AG08396 (cell line): ENCODE measurements at places on chromosomes 4 and X.

DNA sequence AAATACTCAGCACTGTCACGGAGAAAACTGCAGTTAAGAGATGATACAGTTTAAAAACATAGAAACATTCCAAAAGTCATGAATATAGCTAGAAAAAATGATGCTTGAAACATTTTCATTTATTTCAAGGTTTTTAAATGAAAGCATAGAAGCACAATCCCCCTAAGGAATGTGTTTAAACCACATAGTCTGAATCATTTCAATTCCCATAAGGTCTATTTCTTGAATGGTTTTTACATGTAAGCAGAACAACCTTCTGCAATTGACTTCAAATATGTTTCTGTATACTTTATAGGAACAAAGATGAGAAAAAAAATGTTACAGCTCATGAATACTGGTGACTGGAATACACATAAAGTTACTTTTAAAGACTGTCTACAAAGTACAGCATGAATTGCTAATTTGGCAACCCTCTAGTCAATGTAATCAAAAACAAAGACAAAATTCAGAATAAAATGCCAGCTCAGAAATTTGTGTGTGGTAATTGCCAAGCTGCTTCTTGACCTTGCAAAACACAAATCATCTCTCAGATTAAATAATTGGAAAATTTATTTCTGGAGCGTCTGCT lies 886.4 kb upstream of the ADGRL3 start:
- no peak for DNase-seq

DNA sequence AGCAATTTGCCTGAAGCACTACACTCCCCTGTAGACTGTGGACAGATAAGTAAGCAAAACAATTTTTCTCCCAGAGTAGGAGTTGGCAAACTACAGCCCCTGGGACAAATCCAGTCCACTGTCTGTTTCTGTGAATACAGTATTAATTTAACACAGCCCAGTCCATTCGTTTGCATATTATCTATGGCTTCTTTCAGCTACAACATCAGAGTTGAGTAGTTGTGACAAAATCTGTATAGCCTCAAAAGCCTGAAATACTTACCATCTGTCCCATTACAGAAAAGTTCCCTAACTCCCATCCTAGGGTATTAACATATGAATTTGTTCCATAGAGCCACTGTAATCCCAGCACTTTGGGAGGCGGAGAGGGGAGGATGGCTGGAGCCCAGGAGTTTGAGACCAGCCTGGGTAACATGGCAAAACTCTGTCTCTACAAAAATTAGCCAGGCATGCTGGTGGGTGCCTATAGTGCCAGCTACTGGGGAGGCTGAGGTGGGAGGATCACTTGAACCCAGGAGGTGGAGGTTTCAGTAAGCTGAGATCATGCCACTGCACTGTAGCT lies 53.0 kb downstream of the AMELX start:
- DNase-seq, result no peak

- DNase-seq, result no peak
These were observed 93.4 kb downstream of the SLC10A7 start for GRCh38 chr4:146428298-146428697.

GRCh38 chr4:1241936-1242505 lies 6.9 kb downstream of the CTBP1 start:
- DNase-seq, result peak; percentile 14

GRCh38 chr4:113744667-113745240 lies 16.8 kb downstream of the CAMK2D start:
- no peak for DNase-seq

- DNase-seq, result no peak
These were observed 16.0 kb downstream of the CRLF2 start for GRCh38 chrX:1196436-1196835.

- DNase-seq, result peak; percentile 68
These were observed 378 bp upstream of the RPS6KA6 start for GRCh38 chrX:84188320-84188834.

GRCh38 chr4:147899512-147899911 lies 167.6 kb downstream of the ARHGAP10 start:
- no peak for DNase-seq

- DNase-seq, result no peak
These were observed 12.7 kb downstream of the RASSF6 start for GRCh38 chr4:73607375-73608033.

DNA sequence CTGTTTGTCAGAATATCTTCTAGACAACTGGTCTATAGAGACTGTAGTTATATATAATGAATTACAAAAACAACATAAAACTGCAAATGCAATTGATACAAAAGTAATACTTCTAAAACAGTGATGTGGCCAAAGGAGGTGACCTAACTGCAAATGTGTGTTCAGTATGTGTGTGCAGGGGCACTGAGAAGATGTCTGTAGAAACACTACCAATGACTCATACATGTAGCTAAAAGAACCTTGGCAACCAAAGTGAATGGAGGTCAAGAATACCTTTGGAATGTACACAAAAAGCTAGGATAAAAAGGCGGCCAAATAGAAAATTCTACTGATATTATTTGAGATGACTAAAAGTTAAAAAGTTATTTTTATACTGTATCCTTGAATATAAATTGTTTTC lies 261.8 kb downstream of the CAMK2D start:
- peak; percentile 67 for DNase-seq

- DNase-seq, result peak; percentile 64
These were observed 568 bp downstream of the NIPAL1 start for GRCh38 chr4:48017108-48017571.

DNA sequence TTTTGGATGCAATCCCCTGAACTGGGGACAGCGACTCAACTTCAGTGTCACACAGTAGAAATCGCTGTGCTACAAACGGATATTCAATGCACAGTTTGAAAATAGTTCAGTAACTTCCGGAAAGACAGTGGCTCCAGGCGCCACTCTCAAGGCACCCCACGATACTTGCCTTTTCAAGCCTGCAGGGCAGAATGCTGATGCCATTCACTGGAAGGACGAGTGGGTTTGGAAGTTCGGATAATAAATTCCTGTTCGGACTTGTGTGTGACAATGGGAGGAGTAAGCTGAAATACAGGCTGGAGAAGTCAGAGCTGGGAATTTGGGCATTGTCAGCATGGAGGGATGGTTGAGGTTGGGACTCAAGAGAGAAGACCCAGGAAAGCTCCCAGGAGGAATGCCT lies 64.3 kb upstream of the HELT start:
- no peak for DNase-seq

GRCh38 chrX:86148024-86148511 lies at the start of gene DACH2:
Gene DACH2, plus strand, starts transcription at chrX:86148451.
- DNase-seq, result peak; percentile 81

DNA sequence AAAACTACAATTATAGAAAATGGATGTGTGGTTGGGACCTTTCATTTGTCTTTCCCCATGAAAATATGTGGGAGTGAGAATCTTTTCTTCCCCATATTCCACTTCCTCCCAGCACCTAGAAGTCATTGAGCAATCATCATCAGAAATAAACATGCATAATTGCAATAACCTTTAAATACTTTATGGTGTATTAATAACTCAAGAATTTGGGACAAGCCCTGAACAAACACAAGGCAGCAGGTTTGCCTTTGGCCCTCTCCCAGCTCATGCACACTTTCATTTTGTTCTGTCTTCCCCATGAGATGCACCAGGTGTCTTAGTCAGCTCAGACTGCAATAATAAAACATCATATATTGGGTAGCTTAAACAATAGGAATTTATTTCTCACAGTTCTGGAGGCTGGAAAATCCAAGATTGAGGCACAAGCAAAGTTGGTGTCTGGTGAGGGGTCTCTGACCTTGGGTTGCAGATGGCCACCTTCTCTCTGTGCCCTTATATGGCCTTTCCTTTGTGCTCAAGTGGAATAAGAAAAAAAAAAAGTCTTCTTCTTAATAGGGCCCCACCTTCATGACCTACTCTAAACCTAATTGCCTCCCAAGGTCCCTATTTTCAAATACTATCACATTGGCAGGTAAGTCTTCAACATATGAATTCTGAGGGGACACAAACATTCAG lies 34.7 kb upstream of the TMEM184C start:
- no peak for DNase-seq

- no peak for DNase-seq
These were observed 81.8 kb upstream of the TRPC5 start for GRCh38 chrX:112164420-112164819.

GRCh38 chr4:7208509-7209451 lies 16.4 kb downstream of the SORCS2 start:
- no peak for DNase-seq

DNA sequence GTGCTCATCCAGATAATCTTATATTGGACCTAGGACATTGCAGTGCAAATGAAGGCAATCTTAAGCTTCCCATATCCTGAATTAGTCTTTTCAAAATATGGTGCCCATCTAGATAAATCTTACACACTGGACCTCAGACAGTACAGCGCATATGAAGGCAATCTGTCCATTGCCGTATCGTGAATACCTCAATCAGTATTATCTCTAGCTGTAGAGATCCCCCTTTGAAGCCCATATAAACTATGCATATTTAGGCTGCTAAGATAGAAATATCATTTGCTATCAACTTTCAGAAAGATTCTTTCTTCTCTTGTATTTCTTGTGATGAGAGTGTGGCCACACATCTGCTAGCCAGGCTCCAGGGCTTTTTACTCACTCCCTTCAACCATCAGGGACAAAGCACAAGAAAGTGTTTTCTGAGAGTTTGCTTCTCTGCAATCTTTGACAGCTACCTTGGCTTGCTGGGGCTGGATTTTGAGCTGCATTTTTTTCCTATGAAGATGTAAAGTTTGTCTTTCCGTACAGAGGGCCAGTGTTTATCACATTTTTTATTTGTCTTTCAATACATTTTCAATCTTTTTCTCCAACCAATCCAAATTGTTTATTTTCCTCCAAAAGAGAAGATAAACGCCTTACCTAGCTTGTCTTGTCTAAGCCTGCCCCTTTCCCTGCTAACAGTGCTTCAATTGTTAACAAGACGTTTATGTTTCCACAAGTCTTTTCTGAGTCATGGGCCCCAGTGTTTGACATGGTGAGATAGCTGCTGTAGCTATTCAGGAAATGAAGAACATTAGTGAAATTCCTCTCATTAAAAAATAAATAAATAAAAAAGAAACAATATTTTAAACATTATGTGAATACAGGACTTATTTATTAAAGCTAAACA lies 57.6 kb upstream of the FAT1 start:
- peak; percentile 30 for DNase-seq

DNA sequence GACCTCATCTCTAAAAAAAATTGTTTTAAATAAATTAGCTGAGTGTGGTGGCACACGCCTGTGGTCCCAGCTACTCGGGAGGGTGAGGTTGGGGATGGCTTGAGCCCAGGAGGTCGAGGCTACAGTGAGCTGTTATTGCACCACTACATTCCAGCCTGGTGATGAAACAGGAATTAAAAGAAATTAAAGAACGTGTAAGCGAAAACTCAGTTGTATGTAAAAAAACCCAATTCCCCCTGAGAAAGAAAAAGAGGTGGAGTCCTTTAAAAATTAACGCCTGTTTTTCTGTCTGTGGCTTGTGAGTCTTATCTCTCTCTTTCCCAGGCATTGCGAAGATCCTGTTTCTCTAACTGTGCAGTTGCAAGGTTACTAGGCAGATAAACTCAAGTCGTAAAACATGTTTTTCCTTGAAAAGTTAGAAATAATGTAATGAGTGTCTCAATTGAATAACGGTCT lies 22.1 kb downstream of the EPGN start:
- DNase-seq, result no peak

- no peak for DNase-seq
These were observed 23.4 kb downstream of the SEPTIN6 start for GRCh38 chrX:119669424-119670037.

GRCh38 chrX:35023683-35024082 lies 81.1 kb downstream of the FAM47B start:
- DNase-seq, result no peak

DNA sequence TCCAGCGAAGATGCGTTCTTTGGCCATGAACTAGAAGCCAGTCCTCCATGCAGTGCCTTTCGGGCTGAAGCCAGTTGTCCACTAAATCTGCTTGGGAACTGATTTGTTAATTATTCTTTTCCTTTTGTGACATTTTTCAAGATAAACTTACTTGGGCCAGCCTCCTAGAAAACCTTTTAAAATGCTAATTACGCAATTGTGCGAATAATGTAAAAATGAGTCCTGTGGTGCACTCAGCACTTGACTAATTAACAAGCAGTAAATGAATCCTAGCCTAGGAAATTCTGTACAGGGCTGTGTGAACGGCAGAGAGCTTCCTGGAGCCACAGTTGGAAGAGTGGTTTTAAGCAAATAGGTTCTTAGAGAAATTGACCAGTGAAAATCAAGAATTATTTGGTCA lies 149.9 kb upstream of the SCML1 start:
- no peak for DNase-seq

DNA sequence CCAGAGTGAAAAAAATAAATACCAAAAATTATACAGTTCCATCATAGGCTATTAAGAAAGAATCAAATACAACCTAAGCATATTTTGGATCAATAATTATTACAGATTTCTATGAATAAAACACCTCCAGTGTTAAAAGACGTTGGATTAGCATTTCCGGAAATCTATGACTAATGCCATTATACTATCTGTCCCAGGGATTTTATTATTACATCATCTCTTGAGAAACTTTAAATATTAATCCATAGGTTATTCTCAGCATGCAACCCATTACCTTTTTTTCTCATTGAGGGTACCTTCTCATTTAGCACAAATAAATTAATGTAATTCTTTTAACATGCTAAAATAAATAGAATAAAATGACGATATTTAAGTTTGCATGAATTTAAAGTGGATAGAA lies 44.6 kb downstream of the CXorf58 start:
- DNase-seq, result no peak

DNA sequence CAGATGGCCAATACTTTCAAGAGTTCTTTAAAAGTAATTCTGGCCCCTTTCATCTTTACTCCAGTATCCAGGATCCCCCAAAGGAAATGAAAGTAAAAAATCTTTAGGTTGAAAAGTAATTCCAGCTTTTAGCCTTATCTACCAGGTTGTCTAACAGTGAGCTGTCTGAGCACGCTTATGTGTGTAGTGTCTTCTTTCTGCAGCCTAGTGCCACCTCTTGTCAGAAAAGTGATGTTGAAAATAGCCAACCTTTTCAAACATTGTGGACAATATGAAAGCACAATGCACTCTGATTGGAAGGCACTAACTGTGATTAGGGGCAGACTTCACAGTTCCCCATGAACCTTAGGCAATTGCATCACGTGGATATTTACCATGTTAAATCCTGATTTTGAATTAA lies 92.1 kb downstream of the RELL1 start:
- no peak for DNase-seq

DNA sequence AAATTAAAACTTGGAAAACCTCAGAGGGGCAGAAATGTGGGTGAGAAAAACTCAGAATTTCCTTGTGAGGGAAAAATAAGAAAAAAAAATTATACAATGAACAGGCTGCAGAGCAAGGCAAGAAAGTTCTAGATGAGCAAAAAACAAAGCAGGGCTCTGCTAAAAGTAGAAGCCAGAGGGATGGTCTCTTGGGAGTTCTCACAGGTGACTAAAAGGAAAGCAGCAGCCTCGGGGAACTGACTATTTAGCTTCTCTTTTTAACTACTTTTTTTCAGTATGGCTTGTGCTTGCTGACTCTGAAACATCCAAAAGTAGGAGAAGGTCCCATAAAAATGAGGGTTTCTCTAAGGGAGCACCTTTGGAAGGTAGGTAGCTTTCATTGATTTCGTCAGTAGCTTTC lies 36.4 kb downstream of the PCDH19 start:
- DNase-seq, result no peak

GRCh38 chr4:115671581-115671980 lies 558.2 kb upstream of the NDST4 start:
- DNase-seq, result no peak
